ENCODE measurements at places on chromosomes 2 and 18.

GRCh38 chr2:53252115-53252514 is 515.5 kb upstream of the CHAC2 start:
- no peak for DNase-seq

- no peak for DNase-seq
Measured at GRCh38 chr2:238494573-238494961, 67.8 kb downstream of the ASB1 start.

GRCh38 chr2:176500901-176501300 is 231.7 kb downstream of the MTX2 start:
- no peak for DNase-seq

DNA sequence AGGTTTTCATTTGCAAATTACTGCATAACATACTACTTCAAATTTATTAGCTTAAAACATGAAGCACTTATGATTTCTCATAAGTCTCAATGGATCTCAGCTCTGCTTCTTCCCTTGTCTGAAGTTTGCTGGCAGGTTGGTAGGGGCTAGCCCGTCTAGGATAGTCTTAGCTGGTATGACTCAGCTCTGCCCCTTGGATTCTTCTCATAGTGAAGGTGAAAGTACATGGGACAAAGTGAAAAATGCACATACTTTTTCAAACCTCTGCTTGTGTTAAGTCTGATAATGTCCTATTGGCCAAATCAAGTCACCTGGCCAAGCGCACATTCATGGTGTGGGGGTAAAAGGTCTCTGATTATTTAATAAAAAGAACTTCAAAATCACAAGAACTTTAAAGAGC is 184.8 kb upstream of the VWC2L start:
- no peak for DNase-seq

- DNase-seq = no peak
Measured at GRCh38 chr18:9659499-9660375, 45.4 kb upstream of the PPP4R1 start.

DNA sequence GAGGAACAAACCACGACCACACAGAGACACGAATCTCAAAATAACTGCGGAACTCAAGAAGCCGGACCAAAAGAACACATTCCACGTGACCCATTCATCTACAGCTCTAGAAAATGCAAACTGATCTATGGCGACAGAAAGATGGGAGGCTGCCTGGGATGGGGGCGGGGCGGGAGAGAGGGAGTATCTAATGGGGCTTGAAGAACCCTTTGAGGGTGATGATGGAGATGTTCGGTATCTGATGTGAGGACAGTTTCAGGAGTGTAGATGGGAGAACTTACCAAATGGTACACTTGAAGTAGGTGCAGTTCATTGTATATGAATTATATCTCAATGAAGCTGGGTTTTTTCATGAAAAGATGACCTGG is 34.6 kb upstream of the KLF11 start:
- no peak for DNase-seq

- DNase-seq = no peak
Measured at GRCh38 chr2:171706152-171706803, 19.0 kb downstream of the DYNC1I2 start.

- DNase-seq = no peak
Measured at GRCh38 chr2:230872151-230872967, 7.6 kb downstream of the ITM2C start.

DNA sequence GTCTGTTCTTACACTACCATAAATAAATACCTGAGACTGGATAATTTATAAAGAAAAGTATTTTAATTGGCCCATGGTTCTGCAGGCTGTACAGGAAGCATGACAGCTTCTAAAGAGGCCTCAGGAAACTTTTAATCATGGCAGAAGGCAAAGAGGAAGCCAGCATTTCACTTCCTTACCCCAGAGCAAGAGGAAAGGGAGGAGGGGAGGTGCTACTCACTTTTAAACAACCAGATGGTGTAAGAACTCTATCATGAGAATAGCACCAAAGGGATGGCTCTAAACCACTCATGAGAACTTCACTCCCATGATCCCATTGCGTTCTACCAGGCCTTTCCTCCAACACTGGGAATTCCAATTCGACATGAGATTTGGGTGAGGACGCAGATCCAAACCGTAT is 344.4 kb upstream of the SLC39A10 start:
- peak; percentile 23 for DNase-seq

DNA sequence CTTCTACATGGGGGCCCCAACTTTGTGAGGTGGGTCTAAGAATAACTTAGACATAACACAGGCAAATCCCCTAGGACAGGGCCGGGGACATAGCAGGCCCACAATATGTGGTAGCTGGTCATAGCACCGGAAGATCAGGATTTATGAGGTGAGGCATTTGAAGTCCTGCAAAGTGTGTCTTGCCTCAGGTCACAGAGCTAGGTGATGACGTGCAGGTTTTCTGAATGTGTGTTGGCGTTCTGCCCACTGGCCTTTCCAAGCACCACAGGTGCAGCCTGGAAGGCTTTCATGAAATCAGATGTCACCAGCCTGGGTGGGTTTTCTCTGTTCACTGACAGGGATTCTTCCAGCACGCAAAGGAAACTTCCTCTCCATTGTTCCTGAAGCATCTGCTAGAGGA is 119.1 kb downstream of the LRATD1 start:
- DNase-seq = no peak

GRCh38 chr2:42906557-42907411 is 114.4 kb upstream of the HAAO start:
- DNase-seq = no peak

DNA sequence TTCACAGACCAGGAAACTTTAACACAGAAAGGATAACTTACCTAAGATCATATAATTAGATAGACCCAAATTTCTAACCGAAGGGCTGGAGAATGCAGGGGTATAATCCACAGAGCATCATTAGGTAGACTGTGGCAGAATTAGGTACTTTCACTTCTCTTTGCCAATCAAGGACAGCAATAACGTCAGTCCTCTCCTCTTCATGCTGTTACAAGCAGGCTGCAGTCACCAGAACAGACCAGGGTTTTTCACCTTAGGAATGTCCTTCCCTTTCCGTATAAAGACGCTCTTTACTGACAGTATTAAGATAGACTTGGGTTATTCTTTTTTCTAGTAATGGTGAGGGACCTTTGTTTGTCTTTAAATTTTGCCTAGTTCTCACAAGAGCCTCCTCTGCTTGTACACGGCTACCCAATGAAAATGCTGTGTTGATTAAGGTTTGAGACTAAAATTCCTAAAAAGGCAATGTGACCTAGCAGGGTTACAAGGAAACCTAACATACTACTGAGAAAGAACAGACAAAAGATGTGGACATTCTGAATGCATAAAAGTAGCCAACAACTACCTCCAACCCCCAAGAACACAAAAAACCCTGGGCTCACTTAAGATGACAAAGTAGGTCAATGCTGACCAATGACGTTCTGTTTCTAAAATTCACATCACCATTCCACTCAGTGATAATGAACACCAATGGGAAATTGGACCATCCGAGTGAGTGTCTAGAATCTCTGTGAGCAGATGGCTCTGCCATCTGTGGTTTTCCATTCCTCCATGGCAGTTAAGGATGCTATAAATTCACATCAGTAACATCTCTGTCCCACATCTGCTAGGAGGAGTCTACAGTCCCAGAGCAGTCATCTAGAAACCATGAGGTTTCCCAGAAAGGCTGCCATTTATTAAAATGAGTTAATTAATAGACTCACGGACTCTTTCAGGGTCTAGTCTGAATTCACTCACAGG is 2.1 kb downstream of the PDIA6 start:
- peak; percentile 87 for DNase-seq

- no peak for DNase-seq
Measured at GRCh38 chr2:73006969-73007710, 64.4 kb downstream of the SFXN5 start.

- no peak for DNase-seq
Measured at GRCh38 chr2:128026448-128027277, 1.2 kb downstream of the SAP130 start.

DNA sequence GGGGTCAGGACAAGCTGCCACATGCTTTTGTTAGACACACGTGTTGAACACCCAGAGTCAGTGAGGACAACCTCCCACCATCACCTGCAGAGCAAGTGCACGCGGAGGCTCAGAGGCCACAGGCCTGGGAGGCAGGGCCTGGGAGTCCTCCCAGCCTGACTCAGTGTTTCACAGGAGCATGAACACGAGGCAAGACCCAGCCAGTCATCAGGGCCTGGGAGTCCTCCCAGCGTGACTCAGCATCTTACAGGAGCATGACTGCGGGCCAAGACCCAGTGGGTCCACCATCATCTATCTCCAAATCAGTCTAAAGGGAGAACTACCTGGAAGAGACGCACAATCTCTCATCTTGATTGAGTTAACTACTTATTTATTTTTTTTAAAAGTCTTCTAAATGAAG is 112.6 kb upstream of the PXDN start:
- no peak for DNase-seq

- DNase-seq = no peak
Measured at GRCh38 chr2:172813314-172813888, 77.8 kb downstream of the RAPGEF4 start.

DNA sequence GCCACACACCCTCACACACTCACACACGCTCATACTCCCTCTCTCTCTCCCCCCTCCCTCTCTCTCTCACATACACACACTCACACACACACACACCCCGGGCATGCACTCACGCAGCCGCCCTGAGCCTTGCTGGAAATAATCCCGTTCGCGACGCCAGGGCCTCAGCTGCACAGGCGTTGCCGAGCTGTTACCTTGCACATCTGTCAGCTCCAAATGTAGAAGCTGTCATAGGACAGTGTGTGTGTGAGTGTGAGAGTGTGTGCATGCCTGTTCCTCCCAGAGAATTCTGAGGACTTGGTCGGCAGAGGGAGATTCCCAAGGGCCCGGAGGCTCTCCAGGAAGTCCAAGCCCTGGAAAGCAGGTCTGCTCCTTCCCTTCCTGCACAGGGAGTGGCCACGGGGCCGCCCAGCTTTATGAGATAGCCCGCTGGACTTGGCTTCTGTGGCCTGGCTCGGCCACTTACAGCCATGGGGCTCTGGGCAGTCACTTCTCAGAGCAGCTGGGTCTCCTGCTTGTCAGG is 8.6 kb downstream of the SPR start:
- peak; percentile 51 for DNase-seq

DNA sequence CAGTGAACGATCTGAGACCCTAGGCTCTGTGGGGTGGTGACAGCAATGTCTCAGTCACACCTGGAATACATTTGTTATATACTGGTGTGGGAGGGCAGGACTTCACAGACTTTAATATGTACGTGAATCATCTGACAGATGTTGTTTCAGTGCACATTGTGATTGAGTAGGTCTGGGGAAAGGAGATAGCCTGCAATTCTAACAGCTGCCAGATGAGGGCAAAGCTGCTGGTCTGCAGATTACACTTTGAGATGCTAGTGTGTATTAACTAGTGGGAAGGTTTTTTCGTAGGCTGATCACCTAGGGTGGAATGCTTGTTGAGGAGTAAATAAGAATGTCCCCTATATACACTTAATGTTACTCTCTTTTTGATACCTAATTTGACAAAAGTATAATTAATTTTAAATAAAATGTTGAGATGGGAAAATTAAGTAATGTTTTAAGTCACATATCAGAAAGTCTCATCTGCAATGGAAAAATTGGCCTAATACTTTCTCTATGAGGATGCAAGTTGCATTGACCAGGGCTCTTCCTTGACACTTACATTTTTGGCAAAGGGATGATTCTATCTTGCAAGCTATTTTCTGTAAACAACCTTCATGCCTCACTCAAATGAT is 496.9 kb upstream of the HNMT start:
- peak; percentile 31 for DNase-seq

DNA sequence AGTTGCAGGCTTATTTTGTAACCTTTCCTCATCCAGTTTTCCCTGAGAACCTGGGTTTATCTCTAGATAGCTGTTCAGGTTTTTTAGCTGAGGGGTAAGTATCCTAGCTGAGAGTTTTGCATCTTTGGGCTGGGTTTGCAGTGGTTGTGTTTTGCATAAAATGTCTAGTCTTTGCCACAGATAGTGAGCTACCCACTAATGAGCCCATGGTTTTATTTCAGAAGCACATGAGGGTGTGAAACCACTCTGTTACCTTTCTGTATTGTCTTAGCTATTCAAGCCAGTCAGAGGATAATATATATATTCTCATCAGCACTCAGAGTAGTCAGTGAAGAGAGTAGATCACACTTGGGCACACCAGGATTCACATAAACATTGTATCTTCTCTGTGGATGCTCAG is 24.6 kb upstream of the TXNDC2 start:
- no peak for DNase-seq

- no peak for DNase-seq
Measured at GRCh38 chr2:115194623-115195022, 752.2 kb downstream of the DPP10 start.

DNA sequence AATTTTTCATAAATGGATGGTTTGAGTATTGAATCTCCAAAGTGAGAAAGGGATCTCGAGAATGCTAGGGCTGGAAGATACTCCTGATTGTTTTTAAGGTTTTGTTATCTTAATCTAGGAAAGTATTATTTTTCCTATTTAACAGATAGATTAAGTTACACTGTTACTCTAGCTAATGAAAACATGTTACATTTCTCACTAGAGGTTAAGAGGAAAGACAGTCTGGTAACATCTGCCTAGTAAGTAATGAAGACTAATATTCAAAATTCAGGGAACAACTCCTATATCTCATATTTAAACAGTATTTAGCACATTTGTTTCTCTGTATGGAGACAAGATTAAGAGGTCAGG is 2.0 kb downstream of the GALNT3 start:
- no peak for DNase-seq

DNA sequence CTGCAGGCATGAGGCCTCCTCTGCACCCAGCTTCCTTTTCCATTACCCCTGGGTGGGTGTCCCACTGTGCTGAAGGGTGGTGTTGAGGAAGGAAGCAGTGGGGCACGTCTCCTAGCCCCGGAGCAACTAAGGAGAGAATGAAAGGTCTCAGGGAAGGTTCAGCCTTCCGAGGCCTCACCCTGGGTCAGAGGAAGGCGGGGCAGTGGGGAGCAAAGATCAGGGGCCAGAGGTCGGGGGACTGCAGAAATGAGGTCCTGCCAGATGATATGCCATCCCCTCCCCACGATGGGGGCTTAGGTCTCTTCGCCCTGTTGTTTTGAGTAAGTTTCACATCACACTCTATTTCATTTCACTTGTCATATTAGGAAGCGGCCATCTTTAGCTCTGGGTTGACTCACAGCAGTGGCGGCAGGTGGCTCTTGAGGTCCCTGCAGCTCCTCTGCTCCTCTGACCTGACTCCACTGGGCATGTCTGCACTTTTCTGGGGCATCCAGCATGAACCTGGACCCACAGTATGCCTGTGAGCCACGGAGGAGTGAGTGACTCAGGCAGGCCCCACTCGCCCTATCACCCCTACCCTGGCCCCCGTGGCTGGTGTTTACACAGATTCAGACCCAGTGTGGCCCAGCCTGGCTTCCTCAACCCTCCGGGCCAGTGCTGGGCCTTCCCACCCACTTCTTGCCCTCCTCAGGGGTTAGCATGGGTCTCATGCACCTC is 153.7 kb upstream of the SMAD2 start:
- no peak for DNase-seq

GRCh38 chr2:182553483-182553882 is 126.6 kb upstream of the PDE1A start:
- DNase-seq = no peak

Data from NCI-H524 treated with DMSO at 0.1 percent for 48 hours (cell line).